ENCODE measurements at places on chromosomes 2 and 18.

GRCh38 chr2:167475791-167476190 lies 587.5 kb downstream of the XIRP2 start:
- no peak for DNase-seq

DNA sequence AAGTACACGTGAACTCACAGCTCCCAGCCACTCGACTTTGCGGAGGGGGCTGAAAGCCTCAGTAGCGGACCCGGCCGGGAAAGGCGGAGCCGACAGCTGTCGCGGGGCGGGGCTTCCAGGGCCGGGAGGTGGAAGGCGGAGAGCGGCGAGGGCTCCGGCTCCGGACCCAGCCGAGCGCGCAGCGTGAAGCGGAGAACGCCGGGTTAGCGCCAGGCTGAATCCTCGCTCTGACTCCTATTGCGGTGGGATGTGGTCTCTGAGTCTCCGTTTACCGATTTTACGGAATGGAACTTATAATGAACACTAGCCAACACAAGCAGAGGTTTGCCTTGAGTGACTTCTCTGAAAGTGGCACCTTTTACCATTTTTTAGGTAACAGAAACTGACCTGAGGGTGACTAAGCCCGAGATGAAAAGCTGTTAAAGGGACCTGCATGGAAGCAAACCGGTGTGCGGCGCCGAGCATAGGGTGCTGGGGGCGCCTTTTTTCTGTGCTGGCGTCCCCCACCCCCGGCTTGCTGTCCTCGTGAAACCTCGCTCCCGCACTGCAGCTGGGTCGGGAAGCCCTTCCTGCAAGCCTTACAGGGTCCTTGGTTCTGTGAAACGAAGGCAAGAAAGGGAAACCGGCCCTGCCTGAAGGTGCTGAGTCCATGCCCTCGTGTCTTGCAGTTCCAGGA lies 72.9 kb downstream of the EN1 start:
- DNase-seq: no peak

- DNase-seq: no peak
Measured at GRCh38 chr2:220959391-220959802, 612.7 kb downstream of the EPHA4 start.

- DNase-seq: no peak
Measured at GRCh38 chr2:241874277-241874925, 4.9 kb downstream of the RTP5 start.

DNA sequence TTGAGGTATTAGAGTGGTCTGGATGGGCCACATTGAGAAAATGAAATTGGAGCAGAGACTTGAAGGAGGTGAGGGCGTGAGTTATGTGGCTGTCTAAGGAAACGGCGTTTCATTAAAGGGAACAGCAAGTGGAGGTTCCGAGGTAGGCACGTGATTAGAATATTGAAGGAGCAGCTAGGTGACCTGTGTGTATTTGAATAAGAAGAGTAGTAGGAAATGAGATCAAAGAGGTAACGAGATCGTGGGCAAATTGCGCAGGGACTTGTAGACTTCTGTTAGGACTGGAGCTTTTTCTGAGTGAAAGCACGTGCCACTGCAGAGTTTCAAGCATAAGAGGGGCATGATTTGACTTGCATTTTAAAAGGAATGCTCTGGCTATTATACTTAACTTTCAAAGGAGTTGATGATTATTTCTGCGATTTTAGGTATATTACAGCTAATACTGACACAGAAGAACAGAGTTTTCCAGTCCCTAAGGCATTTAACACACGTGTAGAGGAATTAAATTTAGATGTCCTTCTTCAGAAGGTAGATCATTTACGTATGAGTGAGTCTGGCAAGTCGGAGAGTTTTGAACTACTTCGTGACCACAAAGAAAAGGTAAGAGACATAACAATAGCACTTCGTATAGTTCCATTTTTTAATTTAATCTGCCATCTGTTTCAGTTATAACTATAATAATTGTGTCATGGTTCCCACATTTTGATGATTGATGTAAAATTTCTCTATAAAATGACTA lies 48.7 kb downstream of the RMDN2 start:
- DNase-seq: no peak

GRCh38 chr2:237927135-237927534 lies 39.7 kb upstream of the UBE2F start:
- DNase-seq: no peak

DNA sequence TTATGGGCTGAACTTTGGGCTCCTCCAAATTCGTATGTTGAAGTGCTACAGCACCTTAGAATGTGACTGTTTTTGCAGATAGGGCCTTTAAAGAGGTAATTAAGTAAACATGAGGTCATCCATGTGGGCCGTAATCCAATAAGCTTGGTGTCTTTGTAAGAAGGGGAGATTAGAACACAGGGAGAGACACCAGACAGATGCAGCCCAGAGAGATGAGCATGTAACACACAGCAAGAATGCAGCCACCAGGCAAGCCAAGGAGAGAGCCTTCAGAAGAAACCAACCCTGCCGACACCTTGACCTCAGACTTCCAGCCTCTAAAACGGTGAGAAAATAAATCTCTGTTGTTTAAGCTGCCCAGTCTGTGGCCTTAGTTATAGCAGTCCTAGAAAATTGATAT lies 74.3 kb downstream of the HRH4 start:
- DNase-seq: no peak

DNA sequence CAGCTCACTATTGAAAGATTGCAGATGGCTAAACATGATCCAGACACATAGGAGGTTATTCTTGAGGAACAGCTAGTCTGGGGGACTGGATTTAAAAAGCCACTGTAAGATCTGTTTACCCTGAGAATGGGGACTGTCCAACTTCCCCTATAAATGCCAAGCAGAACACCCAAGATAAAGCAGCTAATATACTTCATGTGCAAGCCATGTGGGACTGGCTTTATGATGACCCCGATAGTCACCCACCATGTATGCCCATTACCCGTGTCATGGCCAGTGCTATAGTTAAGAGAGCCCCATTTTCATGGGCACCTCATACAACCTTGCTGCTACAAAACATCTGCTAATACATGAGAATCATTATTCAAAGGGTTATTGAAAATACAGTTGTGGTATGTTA lies 16.0 kb downstream of the YPEL5 start:
- no peak for DNase-seq

GRCh38 chr18:32289483-32290075 lies 99.7 kb downstream of the MEP1B start:
- no peak for DNase-seq

DNA sequence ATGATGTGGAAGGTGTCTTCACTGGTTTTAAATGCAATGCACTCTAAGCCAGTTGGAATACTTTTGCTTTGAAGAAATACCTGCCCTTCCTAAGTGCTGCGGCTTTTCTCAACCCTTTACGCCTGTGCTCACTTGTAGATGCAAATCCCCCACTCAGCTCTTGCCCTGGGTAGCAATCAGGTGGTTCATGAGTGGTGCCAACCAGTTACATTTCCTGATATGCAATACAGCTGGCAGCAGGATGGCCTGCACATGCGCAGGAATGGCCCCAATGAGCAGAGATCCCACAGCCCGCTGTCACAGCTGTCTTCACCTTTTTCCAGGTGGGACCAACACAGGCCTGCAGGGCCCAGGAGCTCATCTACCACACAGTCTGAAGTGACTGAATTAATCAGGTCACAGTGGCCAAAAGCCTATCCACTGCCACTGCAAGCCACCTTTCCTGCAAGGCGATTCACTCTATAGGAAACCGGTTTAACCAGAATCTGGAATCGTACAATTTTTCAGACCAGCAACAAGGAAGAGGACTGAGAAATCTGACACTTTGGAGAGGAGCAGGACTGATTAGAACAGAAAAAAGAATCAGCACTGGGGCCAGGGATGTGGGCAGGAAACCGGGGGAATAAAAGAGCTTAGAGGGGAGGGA lies 247.8 kb downstream of the MYT1L start:
- no peak for DNase-seq

Measured in nucleus accumbens (tissue), 56 donors.